ENCODE measurements at places on chromosomes 5 and 9.
A peak's percentile ranks its signal among the peaks of the same experiment; 100 is the strongest.

DNA sequence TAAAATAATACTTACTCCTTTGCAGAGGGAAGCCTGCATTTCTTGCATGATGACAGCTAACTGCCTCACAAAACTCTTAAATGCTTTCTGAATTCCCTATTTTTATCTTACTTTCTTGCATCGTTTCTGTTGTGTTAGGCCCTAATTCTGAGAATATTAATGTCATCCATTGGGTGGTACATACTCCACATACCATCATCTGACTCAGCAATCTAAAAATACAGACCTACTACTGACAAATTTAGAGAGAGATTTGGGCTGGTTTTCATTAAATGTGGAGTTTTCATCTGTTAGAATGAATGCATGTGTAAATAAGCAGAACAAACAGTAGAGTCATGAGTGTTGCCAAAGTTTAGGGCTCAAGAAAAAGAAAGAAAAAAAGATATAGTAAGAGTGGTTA is 26.5 kb upstream of the KCNN2 start:
- DNase-seq = no peak

GRCh38 chr9:84636436-84636835 is 33.1 kb upstream of the NTRK2 start:
- DNase-seq = no peak

GRCh38 chr9:12740845-12741244 is 34.0 kb upstream of the LURAP1L start:
- no peak for DNase-seq

GRCh38 chr5:44974813-44975212 is 166.1 kb downstream of the MRPS30 start:
- DNase-seq = no peak

DNA sequence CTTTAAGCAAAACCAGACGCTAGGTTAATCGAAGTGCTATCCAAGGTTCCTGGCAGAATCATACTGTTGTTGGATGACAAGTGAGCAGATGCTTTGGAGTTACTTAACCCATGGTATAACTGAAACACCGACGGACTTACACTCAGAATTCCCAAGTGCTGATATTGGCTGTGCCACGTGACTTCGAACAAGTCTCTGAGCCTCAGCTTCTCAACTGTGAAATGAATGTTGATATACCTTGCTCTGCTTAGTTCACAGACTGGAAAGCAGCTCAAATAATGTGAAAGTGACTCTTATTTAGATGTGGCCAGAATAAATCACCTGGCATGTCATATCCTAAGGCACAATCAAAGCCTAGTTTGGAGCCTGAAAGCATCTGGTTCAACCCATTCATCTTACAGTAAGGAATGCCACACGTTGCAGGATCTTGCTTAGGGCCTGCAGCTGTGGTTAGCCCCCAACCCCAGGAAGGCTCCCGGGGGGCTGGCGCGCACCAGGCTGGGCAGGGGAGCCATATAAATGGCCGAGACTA is 759 bp downstream of the GEMIN5 start:
- DNase-seq = peak; percentile 3

GRCh38 chr5:126680191-126680817 is 79.6 kb downstream of the PHAX start:
- peak; percentile 21 for DNase-seq

DNA sequence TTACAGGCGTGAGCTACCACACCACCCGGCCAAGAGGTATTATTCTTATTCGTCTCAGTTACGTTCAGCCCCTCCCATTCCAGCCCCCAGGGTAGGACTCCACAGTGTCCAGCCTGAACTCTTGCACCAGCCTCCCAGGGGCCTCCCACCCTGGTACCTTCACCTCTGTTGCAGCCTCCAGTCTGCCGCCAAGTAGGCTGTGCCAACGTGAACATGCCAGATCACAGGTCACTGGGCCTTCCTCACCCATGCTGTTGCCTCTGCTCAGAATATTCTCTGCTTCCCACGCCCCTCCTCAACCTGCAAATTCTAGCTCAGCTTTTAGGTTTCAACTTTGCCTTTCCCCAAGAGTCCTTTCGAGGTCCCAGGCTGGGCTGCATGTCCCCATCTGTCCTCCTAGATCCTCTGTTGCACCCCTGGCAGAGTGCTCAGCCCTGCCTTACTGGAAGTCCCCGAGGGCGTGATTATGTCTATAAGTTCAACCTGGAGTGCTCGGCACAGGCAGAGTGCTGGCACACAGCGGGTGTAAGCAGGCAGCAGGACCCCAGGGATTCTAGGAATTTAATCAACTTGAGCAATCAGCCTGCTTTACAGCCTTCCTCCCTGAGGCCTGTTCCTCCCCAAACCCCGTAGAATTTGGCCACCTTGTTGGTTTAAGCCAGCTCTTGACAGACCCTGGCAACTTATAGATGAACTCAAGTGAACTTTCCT is 13.1 kb upstream of the STXBP1 start:
- DNase-seq = no peak

- DNase-seq = no peak
Observed at GRCh38 chr9:21455320-21455719, 15.1 kb downstream of the IFNA1 start.
